Fibroblast of lung (primary cell): ENCODE measurements at places on chromosomes 5 and 9. TPM values are rescaled to one million over a fixed set of nuclear protein-coding genes. Genes with fewer than 3 reads are reported as not detected.

Gene PAEP
- total RNA-seq: not detected in 2 replicates

Gene CER1
- not detected in 2 replicates for total RNA-seq

Gene EQTN
- total RNA-seq: not detected in 2 replicates

Gene BTNL8
- total RNA-seq: not detected in 2 replicates

Gene TCF7
- total RNA-seq: 1.0 and 3.1 TPM in 2 replicates

Gene DOCK2
- 3.6 and 8.9 TPM in 2 replicates for total RNA-seq

Gene TGFBI
- 270 and 398 TPM in 2 replicates for total RNA-seq

Gene LCN2
- not detected in 2 replicates for total RNA-seq

Gene RFX3
- total RNA-seq: 2.8 and 3.1 TPM in 2 replicates

Gene PCDHAC2
- 1.7 and 2.6 TPM in 2 replicates for total RNA-seq

Gene CDH9
- total RNA-seq: not detected in 2 replicates

Gene DPP7
- total RNA-seq: 93.0 and 126 TPM in 2 replicates

Gene IL4
- total RNA-seq: not detected in 2 replicates

Gene ADAMTS12
- total RNA-seq: 6.4 and 10.7 TPM in 2 replicates

Gene PCDHGB1
- 3.1 and 4.3 TPM in 2 replicates for total RNA-seq

Gene IL3
- not detected in 2 replicates for total RNA-seq

Gene FOXD1
- total RNA-seq: 0.77 and 1.5 TPM in 2 replicates

Gene CERCAM
- 44.9 and 64.2 TPM in 2 replicates for total RNA-seq

Gene PCDHB15
- total RNA-seq: 0.77 and 1.8 TPM in 2 replicates

Gene CCDC192
- not detected in 2 replicates for total RNA-seq

Gene WDR38
- not detected in 2 replicates for total RNA-seq

Gene CYLC2
- total RNA-seq: not detected in 2 replicates

Gene SPINK4
- not detected in 2 replicates for total RNA-seq

Gene PDLIM4
- total RNA-seq: 44.4 and 67.2 TPM in 2 replicates

Gene CDX1
- total RNA-seq: under 0.01 and 0.33 TPM in 2 replicates

Gene RIOK2
- 24.6 and 25.4 TPM in 2 replicates for total RNA-seq

Gene TBCA
- total RNA-seq: 125 and 175 TPM in 2 replicates

Gene RASGRF2
- total RNA-seq: 12.1 and 19.5 TPM in 2 replicates

Gene CTNND2
- not detected in 2 replicates for total RNA-seq

Gene WDR31
- total RNA-seq: 3.1 and 4.0 TPM in 2 replicates

Gene IRX2
- 0.26 and 0.33 TPM in 2 replicates for total RNA-seq

Gene LCN9
- total RNA-seq: not detected in 2 replicates

Gene INVS
- total RNA-seq: 33.1 and 45.4 TPM in 2 replicates

Gene B4GALT1
- total RNA-seq: 18.2 and 24.1 TPM in 2 replicates

Gene PLPP7
- 8.2 and 9.4 TPM in 2 replicates for total RNA-seq

Gene ABCA1
- 60.4 and 75.2 TPM in 2 replicates for total RNA-seq

Gene NEUROG1
- not detected in 2 replicates for total RNA-seq

Gene KIF27
- 4.8 and 6.2 TPM in 2 replicates for total RNA-seq

Gene TPPP
- total RNA-seq: 0.17 and 0.26 TPM in 2 replicates

Gene CAVIN4
- total RNA-seq: 1.0 and 1.5 TPM in 2 replicates

Gene CTSV
- under 0.01 and 0.66 TPM in 2 replicates for total RNA-seq

Gene KIF24
- 0.51 and 1.2 TPM in 2 replicates for total RNA-seq

Gene TYRP1
- 0.17 TPM in 1 of 2 replicates, not detected in the other for total RNA-seq

Gene OR2K2
- total RNA-seq: not detected in 2 replicates

Gene TCERG1
- total RNA-seq: 21.3 and 27.2 TPM in 2 replicates

Gene ABL1
- 47.8 and 65.4 TPM in 2 replicates for total RNA-seq

Gene RLN2
- not detected in 2 replicates for total RNA-seq

Gene TTLL11
- 3.9 and 4.8 TPM in 2 replicates for total RNA-seq

Gene BASP1
- 125 and 186 TPM in 2 replicates for total RNA-seq

Gene TUT7
- 36.3 and 39.0 TPM in 2 replicates for total RNA-seq

Gene SLC6A3
- total RNA-seq: not detected in 2 replicates

Gene TRPM3
- 0.50 and 0.51 TPM in 2 replicates for total RNA-seq

Gene TMOD1
- 2.6 and 4.0 TPM in 2 replicates for total RNA-seq

Gene RANBP3L
- total RNA-seq: under 0.01 TPM in 1 of 2 replicates, not detected in the other

Gene CSF2
- total RNA-seq: 0.51 and 0.66 TPM in 2 replicates

Gene SLC4A9
- not detected in 2 replicates for total RNA-seq

Gene PCDHGC4
- 1.5 and 3.0 TPM in 2 replicates for total RNA-seq

Gene FIBCD1
- total RNA-seq: 7.3 and 9.8 TPM in 2 replicates
